ENCODE measurements at places on chromosomes 2 and 18.

DNA sequence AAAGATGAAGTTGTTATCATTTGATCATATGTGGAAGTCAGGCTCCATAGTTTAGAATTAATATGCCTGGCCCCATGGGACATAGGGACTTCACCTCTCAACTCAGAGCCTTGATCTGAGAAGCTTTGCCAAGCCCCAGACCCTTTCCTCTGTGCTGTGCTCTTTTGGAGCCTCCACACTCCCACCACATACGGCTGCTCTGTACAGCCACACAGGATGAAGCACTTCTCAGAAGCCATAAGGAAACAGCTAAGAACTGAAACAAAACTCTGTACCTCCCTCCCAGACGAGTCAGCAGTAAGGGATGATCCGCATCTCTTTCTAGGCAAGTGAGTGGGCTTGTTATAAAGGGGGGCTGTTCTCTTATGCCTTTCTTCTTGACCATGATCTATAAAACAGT, 66.5 kb downstream of the CAB39 start:
- no peak for DNase-seq

DNA sequence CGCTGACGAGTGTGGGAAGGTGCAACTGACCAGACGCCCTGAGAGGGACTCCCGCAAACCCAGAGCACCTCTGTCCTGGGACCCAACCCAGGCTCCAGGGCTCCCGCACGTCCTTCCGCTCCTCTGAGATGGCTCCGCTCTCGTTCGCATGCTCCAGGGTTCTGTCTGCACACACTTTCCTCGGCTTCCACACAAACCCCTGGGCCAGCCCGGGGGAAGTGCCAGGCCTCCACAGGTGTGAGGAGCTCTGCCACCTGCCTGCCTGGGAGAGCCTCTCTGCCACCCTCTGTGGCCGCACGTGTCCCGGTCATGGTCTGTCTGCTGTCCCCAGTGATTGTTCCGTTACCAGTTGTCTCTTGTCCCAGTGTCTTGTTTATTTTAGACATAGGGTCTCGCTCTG, 222.9 kb downstream of the HDAC4 start:
- DNase-seq = no peak

DNA sequence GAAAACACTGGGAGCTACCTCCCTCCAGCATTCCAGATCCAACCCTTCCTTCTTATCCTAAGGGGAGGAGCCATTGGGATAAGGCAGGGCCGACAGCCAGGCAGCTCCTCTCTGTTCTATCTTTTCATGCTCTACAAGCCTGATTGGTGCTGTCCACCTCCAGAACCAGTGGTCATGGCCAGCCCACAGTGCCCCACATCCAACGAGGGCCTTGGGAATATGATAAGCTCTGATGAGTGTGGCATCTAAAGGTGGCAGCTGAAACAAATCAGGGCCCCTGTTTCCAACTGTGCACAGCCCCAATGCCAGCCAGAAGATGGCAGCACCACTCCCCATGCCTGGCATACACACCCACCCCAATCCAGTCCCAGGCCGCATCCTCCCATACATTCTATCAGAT, 329.3 kb downstream of the C1D start:
- DNase-seq = no peak

GRCh38 chr2:101064125-101064502, 62.0 kb downstream of the RPL31 start:
- DNase-seq = no peak

GRCh38 chr2:109242210-109242653, 113.2 kb downstream of the SH3RF3 start:
- no peak for DNase-seq

DNA sequence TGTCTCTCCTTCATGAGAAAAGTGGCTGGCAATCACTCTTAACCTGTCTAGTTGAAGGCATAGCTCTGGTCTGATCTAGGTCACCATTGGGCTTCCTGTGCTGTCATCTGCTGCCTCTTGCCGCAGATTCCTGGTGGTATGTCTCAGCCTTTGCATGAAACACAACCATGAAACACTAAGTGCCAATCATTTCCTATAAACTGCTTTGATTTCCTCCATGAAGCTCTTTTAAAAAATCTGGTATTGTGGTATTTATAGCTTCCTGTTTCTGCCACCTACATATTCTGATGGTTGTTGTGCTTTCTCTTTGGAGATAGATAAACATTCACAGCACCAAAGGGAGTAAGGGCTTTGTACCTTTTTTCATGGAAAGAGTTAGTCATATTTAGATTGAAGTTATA, 120.0 kb upstream of the EPC2 start:
- DNase-seq = no peak

DNA sequence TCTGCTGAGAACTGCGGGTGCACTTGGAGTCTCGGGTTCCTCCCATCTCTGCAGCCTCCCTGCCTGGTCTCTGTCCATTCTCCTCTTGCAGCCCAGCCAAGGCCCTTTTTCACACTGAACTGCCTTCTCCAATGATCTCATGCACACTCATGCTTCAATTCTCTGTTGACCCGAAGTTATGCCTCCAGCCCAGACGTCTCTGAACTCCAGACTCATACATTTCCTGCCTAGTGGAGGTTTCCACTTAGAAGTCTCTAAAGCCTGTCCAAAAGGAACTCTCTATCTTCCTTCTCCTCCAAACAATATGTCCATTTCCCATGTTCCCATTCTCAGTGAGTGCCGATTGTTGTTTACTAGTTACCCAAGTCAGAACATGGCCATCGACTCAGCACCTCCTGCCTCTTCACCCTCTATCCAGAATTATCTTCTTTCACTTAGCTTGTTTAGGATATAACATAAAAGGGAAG, 155.2 kb downstream of the IRS1 start:
- no peak for DNase-seq

DNA sequence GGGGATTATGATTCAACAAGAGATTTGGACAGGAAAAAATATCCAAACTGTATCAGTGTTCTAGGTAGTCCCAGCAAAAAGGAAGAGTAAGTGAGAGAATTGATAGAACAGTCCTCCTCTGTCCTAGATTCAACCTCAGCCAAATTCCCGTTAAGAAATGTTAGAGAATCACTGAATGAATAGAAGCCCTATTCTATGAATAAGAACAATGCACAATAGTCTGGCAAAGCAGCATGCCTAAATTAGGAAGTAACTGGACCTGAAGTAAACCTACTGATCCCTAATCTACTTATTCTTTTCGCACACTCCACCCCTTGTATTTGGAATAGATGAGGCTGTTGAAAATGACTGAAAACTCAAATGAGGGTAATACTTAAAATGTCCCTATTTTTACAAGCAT, 1665.5 kb downstream of the LRP1B start:
- DNase-seq = no peak

GRCh38 chr18:57771193-57771592, 31.9 kb downstream of the ATP8B1 start:
- DNase-seq = no peak

- peak; percentile 37 for DNase-seq
These were observed 34.5 kb downstream of the RAB31 start for GRCh38 chr18:9742524-9743131.

GRCh38 chr2:226683196-226683595, 116.4 kb downstream of the IRS1 start:
- DNase-seq = no peak

DNA sequence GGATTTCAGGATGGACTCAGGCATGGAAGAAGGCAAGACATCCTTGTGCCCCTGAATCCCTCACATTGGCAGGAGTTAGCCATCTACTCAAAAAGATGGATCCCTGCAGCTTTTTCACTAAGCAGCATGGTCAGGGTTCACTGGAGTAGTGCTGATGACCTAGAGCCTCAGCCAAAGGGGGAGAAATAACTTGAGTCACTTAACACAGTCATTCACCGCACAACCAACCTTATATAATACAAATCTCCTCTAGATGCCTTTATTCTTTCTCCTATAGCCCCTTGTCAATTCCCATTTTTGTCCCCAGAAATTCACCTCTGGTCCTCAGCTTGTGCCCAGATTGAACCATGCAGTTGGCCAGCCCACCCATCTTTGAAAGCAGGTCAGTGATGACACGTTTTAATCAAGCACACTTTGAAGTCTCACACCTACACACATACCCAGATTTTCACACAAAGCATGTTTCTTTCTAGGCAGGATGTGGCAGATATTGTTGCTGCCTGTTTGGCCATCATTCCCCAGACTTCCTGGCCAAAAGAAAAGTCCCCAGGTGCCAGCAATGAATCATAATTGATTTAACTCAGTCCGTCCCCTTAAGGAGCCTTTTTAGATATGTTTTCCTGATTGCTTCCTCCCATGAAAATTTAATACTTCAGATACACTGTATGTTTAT, 84.2 kb downstream of the LBH start:
- DNase-seq = no peak

DNA sequence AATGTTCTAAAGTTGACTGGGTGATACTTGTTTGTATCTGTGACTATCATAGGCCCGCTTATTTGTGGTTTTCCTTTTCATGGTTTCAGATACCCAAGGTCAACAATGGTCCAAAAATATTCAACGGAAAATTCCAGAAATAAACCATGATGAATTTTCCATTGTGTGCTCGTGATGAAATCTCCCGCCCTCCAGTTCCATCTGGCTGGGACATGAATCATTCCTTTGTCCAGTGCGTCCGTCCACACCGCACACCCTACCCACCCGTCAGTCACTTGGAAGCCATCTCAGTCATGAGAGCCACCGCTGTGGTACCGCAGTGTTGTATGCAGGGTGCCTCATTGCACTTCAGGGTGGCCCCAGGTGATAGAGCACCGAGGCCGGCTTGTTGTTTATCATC, 268.2 kb upstream of the PXDN start:
- no peak for DNase-seq

DNA sequence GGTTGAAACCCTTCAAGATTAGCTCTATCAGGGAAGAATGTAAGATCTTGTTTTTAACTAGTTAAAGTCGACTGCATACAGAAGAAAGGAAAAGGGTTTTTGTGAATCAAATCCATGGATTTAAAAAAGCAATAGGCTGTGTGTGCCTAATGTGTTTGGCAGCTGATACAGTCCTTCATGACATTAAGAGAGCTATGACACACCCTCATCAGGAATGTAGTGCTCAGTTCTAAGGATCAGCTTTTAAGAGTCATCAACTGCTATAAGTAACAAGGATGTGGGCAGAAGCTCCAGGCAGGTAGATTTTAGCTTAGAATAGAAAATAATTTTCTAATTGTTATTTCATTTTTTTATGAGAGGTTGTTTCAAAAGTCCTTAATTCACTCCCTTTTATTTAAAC, 52.9 kb downstream of the PPP1R1C start:
- no peak for DNase-seq

- DNase-seq = no peak
These were observed 605.2 kb upstream of the ID2 start for GRCh38 chr2:8076448-8077342.

GRCh38 chr2:159185401-159186130, 100.9 kb downstream of the WDSUB1 start:
- DNase-seq = no peak

- DNase-seq = no peak
These were observed 227.7 kb downstream of the LRRTM4 start for GRCh38 chr2:77294474-77294873.

DNA sequence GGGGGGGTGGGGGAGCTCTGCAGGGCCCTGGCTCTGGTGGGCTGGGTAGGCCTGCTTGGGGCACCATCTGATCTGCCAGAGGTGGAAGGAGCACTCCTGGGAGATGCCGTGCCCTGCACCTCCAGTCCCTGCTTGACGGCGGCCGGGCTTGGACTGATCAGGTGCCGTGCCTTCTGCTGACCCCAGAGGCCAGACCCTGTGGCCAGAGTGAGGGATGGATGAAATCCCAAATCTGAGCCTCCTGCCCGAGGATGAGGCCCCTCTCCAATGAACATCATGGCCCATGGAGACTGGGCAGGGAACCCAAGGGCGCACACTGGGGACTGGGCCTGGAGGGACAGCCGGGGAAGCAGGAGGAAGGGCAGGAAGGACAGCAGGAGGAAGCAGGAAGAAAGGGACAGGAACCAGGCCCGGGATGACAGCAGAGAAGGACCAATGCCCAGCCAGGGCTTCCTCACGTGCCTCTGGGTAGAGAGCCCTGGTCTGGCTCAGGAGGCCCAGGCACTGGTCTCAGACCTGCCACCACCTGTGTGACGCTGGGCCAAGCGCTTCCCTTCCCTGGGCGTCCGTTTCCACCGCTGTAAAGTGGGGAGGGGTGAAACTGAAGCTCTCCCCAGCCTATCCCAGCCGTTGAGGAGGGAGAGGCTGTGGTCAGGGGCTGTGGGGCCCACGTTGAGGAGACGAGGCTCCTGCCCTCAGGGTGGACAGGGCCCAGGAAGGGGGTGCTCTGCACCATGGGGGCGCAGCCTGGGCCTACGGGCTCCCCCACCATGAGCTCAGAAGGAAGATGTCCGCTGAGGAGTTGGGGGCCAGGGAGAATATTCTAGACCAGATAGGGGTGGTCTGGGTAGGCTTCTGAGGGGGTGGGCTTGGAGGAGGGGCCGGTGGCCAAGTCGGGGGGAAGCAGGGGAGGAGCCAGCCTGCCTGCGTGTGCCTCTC, 1.0 kb upstream of the GPR35 start:
- peak; percentile 31 for DNase-seq

DNA sequence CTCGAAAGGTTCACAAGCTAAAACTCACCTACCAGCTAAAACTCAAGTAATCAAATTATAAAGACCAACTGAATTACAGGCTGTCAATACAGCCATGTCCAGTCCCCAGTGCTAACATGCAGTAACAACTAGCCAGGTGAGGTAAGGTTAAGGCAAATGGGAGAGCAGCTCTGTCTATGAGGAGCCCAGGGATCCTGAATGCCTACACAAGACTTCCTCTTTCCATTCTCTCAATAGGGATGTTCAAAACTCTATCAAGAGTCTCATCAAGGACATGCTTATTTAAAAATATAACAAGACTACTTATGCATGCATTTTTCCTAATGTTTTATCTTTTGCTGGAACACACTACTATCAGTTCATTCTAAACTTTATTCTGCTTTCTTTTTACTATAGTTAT, 20.4 kb downstream of the REV1 start:
- DNase-seq = no peak

DNA sequence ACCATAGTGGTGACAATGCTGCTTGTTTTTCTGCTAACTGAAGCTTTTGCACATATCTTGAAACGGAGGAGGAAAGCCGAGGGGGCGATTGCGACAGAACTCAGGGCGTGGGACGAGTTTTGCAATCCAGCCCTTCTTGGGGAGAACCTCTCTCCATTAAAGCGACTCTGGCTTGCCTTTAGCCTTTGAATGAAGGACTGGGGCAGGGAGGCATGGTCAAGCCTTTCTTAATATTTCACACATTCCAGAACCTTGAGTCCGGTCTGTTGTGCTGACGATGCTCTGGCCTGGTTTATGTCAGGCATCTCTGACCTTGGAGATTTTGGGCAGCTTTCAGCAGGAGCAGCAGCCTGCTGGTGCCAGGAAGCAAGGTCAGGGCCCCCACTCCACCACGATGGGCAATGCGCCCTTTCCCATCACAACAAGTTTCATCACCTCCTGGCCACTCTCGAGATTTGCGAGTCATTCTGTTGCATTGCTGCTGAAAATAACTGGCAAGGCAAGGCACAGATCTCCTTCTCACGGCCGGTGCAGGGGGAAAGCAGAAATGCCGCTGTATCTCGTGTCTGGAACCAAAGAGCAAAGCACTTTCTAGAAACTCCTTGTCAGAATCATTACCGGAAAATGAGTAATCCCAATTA, 10.8 kb downstream of the EMILIN2 start:
- DNase-seq = peak; percentile 94

GRCh38 chr2:239822146-239822831, 202.9 kb downstream of the NDUFA10 start:
- no peak for DNase-seq

- no peak for DNase-seq
These were observed 602.2 kb downstream of the GALR1 start for GRCh38 chr18:77851802-77852201.

- peak; percentile 85 for DNase-seq
These were observed 94.4 kb upstream of the ASAP2 start for GRCh38 chr2:9112079-9112721.
